Activated T-cell treated with anti-CD3 and anti-CD28 coated beads for 4 hours (primary cell): ENCODE measurements at places on chromosomes 7 and 10.
A peak's percentile ranks its signal among the peaks of the same experiment; 100 is the strongest.

DNA sequence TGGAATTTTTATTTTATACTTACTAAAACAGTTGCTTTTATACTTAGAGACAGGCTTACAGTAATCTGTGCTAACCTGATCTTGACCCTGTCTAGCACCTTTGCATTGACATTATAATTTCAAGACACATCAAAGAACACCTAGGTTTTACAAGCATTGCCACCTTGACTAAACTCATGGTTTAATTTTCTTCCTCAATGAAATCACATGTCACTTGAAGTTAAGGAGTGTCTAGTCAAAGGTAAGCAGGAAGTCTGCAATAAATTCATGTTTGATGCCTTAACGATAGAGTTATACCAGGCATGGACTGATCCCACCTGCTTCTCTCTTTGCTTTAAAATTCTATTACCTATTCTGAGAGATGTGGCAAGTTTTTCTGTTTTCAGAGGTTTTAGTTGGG, 62.4 kb downstream of the ZNF800 start:
- DNase-seq: no peak

- no peak for DNase-seq
Measured at GRCh38 chr10:32408690-32409089, 37.2 kb upstream of the CCDC7 start.

- DNase-seq: no peak
Measured at GRCh38 chr7:30074422-30075030, 46.3 kb downstream of the PLEKHA8 start.

- no peak for DNase-seq
Measured at GRCh38 chr7:149664666-149665065, 108.7 kb downstream of the ZNF467 start.

DNA sequence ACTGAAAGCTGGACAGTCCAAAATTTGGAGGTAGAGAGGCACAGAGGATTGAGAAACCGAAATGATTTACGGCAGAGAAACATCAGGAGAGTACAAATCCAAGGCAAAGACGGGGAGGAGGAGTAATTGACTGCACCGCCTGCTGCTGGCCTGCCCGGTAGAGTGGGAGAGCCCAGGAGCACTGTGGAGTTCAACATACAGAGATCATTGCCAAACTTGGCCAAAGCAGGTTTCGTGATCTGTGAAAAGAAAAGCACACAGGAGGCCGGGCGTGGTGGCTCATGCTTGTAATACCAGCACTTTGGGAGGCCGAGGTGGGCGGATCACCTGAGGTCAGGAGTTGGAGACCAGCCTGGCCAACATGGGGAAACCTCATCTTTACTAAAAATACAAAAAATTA, 306.0 kb upstream of the PFKP start:
- DNase-seq: no peak

- DNase-seq: no peak
Measured at GRCh38 chr7:7884855-7885254, 83.7 kb upstream of the GLCCI1 start.

DNA sequence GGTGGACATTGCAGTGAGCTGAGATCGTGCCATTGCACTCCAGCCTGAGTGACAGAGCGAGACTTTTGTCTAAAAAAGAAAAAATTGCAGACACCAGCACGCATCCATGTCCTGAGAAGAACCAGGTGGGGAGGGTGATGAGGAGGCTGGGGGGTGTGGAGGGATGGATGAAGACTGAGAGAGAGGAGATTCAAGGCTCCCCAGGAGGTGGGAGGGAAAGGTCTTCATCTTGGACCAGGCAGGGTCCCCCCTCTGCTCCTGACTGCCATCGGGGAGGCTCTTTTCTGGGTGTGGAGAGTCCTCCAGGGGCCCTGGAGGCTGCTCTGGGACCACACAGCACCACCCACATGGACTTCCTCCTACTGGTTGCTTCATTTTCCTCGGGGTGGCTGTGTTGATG, 1.5 kb downstream of the SCART1 start:
- no peak for DNase-seq

DNA sequence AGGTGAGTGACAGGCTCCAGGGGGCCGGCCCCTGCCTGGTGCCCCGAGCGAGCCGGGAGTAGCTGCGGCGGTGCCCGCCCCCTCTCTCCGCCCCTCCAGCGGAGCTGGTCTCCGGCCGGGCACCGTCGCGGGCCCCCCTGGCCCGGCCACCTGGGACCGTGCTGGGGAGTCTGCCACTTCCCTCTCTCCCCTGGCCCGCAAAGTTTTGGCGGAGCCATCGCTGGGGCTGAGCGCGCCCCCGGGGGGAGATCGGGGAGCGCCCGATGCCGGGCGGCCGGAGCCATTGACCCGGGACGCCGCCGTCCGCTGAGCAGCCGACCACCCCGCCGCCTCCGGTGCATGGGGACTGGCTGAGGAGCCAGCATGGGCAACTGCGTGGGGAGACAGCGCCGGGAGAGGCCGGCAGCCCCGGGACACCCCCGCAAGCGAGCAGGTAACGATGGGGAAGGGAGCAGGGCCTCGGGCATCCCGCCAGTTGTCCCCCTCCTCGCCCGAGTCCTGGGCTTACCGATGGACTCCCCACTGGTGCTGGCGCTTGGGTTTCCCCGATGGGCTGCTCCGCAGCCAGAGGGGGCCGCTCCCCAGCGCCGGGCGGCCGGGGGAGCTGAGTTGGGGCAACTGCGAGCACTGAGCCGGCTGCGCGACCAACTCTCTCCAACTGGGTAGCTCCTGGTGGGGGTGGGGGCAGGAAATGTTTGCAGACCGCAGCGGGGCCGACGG, at the start of gene UBTD1:
TSS of gene UBTD1 (plus strand) at position 84 of the 720 bp plus-strand sequence. CDS start at position 364, 280 bp downstream.
- peak; percentile 14 for DNase-seq

- DNase-seq: no peak
Measured at GRCh38 chr10:85608706-85609105, 757.9 kb downstream of the GRID1 start.

DNA sequence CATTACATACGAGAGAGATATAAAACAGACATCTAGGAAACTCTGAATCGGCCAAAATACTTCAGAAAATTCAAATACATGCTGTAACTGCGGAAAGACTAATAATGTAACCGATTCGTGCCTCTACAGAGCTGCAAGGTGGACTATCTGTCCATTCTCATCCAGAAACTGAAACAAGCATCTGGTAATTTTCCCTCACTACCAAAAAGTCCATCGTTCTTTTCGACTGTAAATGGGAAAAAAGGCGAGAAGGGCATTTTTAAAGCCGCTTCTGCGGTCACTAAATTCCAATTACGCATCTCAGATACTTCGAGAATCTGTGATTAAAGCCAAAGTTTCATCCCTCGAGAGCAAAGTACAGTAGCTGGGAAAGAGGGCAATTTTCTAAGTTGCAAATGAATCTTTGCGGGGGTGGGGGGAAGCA, 1.3 kb downstream of the OGA start:
- no peak for DNase-seq

DNA sequence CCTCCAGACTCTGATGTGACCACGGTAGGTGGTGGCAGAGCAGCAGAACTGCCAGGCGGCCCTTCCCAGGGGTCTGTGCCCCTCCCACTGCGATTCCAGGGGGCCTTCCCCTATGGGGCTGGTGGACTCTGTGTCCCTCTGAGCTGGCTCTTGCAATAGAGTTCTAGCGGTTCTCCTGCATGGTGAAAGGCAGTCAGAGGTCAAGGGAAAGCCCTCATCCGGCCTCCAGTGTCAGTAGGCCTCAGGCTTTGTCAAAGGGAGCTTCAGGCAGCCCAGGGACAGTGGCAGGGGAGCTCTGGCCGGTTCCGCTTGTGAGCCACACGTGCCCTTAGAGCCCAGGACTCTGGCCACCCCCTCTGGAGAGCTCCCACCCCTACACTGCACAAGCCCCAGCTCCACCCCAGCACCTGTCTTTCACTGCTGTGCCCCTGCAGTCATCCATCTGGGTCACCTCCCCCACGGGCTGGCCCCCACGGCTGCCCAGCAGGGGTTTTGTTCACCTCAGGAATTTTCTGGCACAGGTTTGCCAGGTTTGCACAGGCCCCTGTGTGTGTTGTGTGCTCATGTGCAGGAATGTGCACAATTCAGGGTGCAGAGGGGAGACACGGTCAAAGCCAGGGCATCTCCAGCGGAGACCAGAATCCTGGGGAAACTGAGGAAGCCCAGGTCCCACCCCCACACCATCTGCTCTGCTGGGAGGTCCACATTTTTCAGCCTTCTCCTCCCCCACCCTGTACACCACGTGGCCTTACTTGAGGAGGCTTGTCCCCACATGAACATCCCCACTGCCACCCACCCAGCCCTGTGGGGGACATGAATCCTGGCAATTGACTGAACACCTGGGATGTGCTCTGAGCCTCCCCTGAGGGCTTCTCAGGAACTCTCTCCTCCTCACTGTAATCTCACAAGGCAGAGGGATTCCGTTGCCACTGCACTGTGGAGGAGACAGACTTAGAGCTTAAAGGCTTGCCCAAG, 23.8 kb downstream of the C10orf105 start:
- DNase-seq: no peak

- no peak for DNase-seq
Measured at GRCh38 chr7:70645876-70646351, 486.0 kb upstream of the GALNT17 start.

DNA sequence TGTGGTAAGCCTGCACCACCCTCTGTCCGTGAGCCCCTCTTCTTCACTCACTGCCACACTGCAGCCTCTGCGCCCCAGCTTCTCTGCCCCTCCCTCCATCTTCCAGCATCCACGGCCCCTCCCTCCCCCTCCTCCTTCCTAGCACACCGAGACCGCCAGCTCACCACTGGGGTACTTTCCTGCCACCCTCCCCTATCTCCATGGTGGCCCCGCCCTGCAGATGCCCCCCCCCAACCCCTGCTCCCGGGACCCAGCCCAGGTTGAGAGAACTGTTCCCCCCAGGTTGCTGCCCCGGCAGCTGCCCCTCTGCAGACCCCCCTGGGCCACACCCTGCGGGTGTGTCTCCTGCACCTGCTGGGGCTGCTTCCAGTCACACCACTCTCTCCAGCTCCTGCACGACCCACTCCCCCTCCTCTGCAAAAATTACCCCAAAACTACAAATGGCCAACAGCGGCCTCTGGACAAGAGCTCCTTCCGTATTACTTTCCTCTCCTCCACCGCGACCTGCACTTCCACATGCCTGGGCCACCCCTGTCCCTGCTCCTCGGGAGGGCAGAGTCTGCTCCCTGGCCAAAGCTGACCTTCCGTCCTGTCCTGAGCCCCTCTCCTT, 209.2 kb upstream of the PPP2R2D start:
- no peak for DNase-seq

DNA sequence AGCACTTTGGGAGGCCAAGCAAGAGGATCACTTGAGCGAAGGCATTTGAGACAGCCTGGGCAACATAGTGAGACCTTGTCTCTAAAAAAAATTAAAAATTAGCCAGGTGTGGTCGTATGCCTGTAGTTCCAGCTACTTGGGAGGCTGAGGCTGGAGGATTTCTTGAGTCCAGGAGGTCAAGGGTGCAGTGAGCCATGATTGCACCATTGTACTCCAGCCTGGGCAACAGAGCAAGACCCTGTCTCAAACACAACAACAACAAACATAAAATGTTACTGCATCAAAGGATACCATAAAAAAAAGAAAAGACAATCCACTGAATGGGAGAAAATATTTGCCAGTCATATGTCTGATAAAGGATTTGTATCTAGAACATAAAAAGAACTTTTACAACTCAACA, 60.5 kb downstream of the TACR2 start:
- DNase-seq: no peak

- DNase-seq: no peak
Measured at GRCh38 chr10:80199828-80200227, 5.5 kb downstream of the ANXA11 start.

DNA sequence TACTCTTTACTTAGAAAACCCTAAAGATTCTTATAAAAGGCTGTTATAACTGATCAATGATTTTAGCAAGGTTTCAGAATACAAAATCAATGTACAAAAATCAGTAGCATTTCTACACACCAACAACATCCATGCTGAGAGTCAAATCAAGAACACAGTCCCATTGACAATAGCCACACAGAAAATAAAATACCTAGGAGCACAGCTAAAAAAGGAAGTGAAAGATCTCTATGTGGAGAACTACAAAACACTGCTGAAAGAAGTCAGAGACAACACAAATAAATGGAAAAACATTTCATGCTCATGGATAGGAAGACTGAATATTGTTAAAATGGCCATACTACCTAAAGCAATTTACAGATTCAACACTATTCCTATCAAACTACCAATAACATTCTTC, 427.0 kb downstream of the KCNMA1 start:
- no peak for DNase-seq

DNA sequence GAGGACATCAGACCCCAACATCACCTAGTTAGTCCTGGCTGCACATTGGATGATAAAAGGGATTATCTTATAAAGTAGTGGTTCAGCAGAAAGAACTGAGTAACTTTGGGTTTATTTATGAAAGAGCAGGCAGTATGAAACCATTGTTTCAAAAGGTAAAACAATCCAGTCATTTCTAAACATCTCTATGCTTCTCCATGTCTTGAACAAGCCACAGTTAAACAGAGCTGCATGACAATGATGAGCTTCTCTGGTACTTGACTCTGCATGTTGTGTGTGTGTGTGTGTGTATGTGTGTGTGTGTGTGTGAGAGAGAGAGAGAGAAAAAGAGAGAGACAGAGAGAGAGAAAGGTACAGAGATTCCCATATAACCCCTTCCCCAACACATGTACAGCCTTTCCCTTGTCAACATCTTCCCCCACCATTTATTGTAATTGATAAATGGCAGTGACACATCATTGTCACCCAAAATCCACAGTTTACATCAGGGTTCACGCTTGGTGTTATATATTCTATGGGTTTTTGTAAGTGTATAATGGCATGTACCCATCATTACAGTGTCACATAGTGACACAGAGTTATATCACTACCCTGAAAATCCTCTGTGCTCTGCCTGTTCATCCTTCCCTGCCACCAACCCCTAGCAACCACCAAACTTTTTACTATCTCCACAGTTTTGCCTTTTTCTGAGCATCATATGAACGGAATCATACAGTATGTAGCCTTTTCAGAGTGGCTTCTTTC, 32.8 kb upstream of the SLC18A3 start:
- DNase-seq: no peak

DNA sequence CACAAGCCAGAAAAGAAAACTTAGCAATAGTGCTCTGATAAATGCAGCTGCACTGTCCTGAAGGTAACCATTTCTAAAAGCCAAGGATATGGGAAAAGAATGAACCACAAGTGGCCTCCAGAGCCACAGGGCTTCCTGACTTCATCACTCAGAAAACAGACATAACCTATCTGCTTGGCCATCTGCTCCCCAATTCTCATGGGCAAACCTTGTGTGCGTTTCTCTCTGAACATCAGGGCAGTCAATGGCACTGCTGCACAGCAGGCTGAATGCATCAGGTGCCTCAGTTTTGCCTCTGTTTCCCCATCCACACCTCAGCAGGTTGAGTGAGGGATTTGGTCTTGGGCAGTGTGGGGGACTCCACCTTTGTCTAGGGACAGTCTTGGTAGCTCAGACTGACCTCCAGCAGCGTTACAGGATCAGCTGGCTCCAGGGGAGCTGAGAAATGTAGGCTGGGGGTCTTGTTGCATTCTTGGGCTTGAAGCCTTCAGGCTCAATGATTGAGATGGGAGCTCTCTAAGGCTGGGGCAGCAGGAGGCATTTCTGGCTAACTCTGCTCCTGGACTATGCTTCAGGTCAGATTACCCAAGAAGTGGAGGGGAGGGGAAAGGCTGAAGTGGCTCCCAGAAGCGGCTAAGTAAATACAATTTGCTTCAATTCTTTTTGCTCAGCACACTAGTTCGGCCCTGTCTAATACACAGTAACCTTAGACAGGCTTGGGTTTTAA, 23.6 kb upstream of the PDLIM1 start:
- DNase-seq: no peak

- DNase-seq: no peak
Measured at GRCh38 chr10:77498210-77498609, 139.4 kb downstream of the KCNMA1 start.
